Breast epithelium (tissue), 4 donors: ENCODE measurements at places on chromosomes 1 and 21.

GRCh38 chr21:27807596-27807995 lies 840.7 kb upstream of the ADAMTS5 start:
- H3K4me3 ChIP-seq: no peak overlapping the region
- no peaks in the 10 kb centered on the region for H3K27me3 ChIP-seq
- H3K36me3 ChIP-seq: no peaks in the 10 kb centered on the region

GRCh38 chr21:40015818-40016217 lies 148.6 kb downstream of the PCP4 start:
- H3K27me3 ChIP-seq: no peaks in the 10 kb centered on the region
- no peaks in the 10 kb centered on the region for H3K36me3 ChIP-seq
- H3K27ac ChIP-seq: no peak overlapping the region
- no peak overlapping the region for H3K4me3 ChIP-seq
- H3K4me1 ChIP-seq: no peaks in the 10 kb centered on the region

GRCh38 chr1:16146279-16147155 lies 9.4 kb downstream of the EPHA2 start:
- H3K27ac ChIP-seq: peak overlapping the region; percentile 84
- peaks cover 12% of the 10 kb centered on the region for H3K4me1 ChIP-seq
- no peaks in the 10 kb centered on the region for H3K27me3 ChIP-seq
- H3K36me3 ChIP-seq: no peaks in the 10 kb centered on the region
- H3K4me3 ChIP-seq: peak overlapping the region; percentile 54

DNA sequence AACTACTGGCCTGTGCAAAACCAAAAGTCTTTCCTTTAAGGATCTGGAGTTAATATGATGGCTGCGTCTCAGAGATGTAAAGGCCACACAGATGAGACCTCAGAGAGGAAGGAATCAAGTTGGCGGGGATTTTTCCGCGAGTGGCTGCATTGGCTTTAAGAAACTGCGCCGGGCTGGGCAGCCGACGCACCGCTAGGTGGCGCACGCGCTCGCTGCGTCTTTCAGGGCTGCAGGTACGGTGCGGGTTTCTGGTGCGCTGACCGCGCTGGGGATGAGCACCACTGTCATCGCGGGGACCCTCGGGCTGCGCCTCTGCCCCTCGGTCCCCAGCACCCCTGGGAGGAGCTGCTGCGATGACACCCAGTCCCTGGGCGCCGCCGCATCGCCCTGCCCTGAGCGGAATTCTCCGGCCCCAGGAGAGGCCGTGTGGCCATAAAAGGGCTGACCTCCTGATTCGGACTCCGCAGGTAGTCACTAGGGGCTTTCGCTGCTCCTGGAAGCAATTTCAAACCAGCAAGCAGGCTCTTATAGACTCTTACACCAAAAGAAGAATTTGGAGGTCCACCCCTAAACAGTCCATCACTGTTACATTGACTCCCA lies 241.0 kb downstream of the KCNJ6 start:
- no peaks in the 10 kb centered on the region for H3K36me3 ChIP-seq
- peak; percentile 26 for DNase-seq
- no peak overlapping the region for H3K4me3 ChIP-seq
- H3K27me3 ChIP-seq: no peaks in the 10 kb centered on the region
- no peaks in the 10 kb centered on the region for H3K4me1 ChIP-seq

GRCh38 chr1:242468784-242469183 lies 55.7 kb downstream of the PLD5 start:
- H3K27ac ChIP-seq: no peak overlapping the region
- no peak for DNase-seq
- H3K36me3 ChIP-seq: no peaks in the 10 kb centered on the region
- no peaks in the 10 kb centered on the region for H3K4me1 ChIP-seq
- H3K4me3 ChIP-seq: no peak overlapping the region

DNA sequence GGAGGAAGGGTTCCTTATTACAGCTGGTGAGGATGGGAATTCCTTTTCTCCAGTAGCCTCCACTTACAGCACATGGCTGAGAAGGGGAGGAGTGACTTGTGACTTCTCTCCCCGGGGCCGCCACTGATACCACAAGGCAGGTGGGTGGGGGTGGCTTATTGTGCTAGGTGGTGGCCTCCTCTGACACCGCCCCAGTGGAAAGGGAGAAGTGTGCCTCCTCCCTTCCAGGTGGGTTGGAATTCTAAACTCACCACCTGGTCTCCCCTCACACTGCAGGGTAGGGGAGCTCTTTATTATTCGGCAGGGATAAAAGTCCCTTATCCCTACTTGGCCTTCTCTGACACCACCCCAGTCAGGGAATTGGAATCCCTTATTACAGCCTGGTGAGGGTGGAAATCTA lies 89.5 kb downstream of the CCDC30 start:
- H3K27ac ChIP-seq: no peak overlapping the region
- DNase-seq: no peak
- no peaks in the 10 kb centered on the region for H3K27me3 ChIP-seq
- no peaks in the 10 kb centered on the region for H3K36me3 ChIP-seq

GRCh38 chr1:230501849-230502248 lies 75.7 kb upstream of the PGBD5 start:
- H3K36me3 ChIP-seq: no peaks in the 10 kb centered on the region
- H3K27me3 ChIP-seq: peaks cover 11% of the 10 kb centered on the region
- H3K4me1 ChIP-seq: no peaks in the 10 kb centered on the region
- no peak overlapping the region for H3K27ac ChIP-seq
- DNase-seq: no peak

- no peak overlapping the region for H3K27ac ChIP-seq
- no peaks in the 10 kb centered on the region for H3K27me3 ChIP-seq
- no peaks in the 10 kb centered on the region for H3K4me1 ChIP-seq
- H3K36me3 ChIP-seq: no peaks in the 10 kb centered on the region
- no peak for DNase-seq
Observed at GRCh38 chr1:28893403-28894102, 20.8 kb upstream of the EPB41 start.

GRCh38 chr1:196640976-196641375 lies 10.9 kb upstream of the CFH start:
- no peaks in the 10 kb centered on the region for H3K27me3 ChIP-seq
- DNase-seq: no peak
- no peak overlapping the region for H3K27ac ChIP-seq
- no peaks in the 10 kb centered on the region for H3K36me3 ChIP-seq
- H3K4me1 ChIP-seq: no peaks in the 10 kb centered on the region

- H3K4me3 ChIP-seq: no peak overlapping the region
- DNase-seq: peak; percentile 25
- H3K27me3 ChIP-seq: no peaks in the 10 kb centered on the region
- no peaks in the 10 kb centered on the region for H3K36me3 ChIP-seq
- no peaks in the 10 kb centered on the region for H3K4me1 ChIP-seq
Observed at GRCh38 chr1:178530037-178530402, 17.1 kb downstream of the TEX35 start.

DNA sequence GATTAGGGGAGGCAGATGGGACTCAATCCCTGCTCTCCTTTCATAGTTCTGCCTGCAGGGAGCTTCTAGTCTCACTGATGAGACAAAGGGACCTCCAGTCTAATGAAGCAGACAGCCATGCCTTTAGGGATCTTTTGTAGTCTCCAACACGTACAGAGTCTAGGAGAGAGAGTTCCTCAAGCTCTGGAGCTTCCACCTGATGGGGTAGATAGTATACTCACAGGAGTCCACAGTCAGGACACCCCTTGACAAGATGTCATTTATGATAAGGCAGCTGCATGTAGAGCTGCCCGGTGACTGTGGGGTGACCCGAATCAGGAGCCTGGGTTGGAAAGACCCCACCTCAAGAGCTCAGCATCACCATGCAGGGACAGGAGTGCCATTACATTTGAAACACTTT lies 55.3 kb upstream of the CNTN2 start:
- H3K36me3 ChIP-seq: no peaks in the 10 kb centered on the region
- no peak overlapping the region for H3K27ac ChIP-seq
- DNase-seq: no peak
- no peaks in the 10 kb centered on the region for H3K4me1 ChIP-seq

GRCh38 chr1:161267321-161267720 lies 8.8 kb downstream of the PCP4L1 start:
- no peak overlapping the region for H3K27ac ChIP-seq
- H3K36me3 ChIP-seq: no peaks in the 10 kb centered on the region
- H3K27me3 ChIP-seq: no peaks in the 10 kb centered on the region
- DNase-seq: no peak
- H3K4me3 ChIP-seq: no peak overlapping the region
